ENCODE measurements at places on chromosomes 6 and 20.

GRCh38 chr6:45710304-45710821 is 305.3 kb downstream of the CLIC5 start:
- peak; percentile 89 for DNase-seq

GRCh38 chr6:151381722-151382121 is 9.6 kb downstream of the ZBTB2 start:
- no peak for DNase-seq

- DNase-seq, result no peak
Measured at GRCh38 chr20:37901654-37902503, 1.0 kb upstream of the VSTM2L start.

GRCh38 chr20:61776491-61777075 is 289.1 kb downstream of the TAF4 start:
- DNase-seq, result no peak

DNA sequence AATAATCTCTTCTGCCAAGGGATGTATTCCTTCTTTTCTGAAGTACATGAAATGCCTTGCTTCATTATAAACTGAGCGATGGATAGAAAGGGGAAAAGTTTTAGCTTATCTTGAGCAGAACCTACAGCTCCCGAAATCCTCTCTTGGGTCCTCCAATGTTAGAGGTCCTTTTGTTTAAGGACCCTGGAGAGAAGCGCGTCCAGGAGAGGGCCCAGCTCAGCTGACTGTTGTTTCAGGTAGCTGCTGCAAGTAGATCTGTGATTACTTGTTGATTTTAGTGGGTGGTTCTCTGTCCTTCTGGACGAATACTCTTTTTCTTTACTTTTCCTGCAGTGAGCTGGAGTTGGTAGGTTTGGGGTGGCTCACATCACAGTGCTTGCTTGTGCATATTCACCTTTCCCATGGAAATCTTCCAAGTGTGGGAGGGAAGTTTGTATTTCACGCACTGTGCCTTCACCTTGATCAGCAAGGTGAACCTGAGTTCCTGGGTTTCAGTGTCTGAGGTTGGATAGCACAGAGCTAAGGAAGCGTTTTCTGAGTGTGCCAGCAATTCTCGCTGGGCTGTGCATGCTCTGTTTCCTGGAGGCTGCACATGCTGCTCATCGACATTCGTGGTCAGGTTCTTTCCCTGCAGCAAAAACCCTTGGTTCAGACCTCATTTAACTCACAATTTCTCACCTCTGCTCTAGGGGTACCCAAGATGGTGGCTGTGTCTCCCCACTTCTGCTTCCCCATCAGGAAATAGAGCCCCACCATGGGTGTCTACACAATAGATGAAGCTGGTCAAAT is 176.3 kb downstream of the JARID2 start:
- DNase-seq, result no peak

DNA sequence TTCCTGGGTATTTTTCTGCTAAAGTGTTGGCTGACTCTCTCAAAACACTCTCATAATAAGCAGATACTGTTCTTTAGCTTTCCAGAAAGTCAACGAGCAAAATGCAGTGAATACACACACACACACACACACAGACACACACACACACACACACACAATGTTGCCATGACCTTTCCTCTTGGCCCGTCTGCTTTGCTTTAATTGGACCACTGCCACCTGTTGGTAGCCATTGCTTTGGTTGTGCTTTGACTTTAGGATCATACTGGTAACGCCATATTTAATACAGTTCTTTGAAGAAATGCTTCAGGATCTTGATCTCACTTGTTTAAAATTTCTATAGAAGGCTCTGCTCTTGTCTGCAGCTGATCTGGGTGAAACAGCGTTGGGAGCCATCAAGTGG is 4.4 kb downstream of the FIG4 start:
- no peak for DNase-seq

DNA sequence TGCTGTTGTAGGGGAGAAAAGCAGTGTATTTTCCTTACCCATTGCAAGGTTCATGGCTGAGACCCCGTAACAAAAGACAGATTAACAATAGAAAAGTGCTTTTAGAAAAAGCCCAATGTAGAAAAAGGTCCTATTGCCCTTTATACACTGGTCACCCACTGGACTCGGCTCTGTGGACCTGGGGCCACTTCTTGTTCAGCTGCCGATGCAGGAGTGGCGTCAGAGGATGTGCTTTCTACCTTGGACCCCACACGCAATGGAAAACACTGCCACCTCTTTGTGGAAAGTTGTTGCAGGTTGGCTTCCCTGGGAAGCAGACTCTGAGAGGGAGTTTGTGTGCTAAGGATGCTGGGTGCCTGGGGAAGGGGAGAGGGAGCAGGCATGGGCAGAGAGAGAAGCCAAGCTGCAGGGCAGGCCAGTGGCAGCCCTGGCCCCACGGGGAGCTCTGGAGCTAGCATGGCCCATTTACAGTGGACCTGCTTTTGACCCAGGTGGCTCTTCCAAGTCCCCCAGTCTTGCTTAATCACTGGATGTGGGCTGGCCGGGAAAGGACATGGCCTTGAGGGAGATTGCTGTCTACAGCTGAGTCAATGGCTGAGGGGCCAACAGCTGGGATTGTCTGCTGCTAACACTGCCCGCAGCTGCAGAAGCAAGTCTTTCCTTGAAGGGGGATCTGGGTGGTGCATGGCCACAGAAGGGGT is 142.9 kb downstream of the CDC5L start:
- DNase-seq, result no peak

- DNase-seq, result no peak
Measured at GRCh38 chr20:4469910-4470309, 251.8 kb upstream of the PRND start.

- no peak for DNase-seq
Measured at GRCh38 chr6:163588220-163588919, 173.9 kb downstream of the QKI start.

DNA sequence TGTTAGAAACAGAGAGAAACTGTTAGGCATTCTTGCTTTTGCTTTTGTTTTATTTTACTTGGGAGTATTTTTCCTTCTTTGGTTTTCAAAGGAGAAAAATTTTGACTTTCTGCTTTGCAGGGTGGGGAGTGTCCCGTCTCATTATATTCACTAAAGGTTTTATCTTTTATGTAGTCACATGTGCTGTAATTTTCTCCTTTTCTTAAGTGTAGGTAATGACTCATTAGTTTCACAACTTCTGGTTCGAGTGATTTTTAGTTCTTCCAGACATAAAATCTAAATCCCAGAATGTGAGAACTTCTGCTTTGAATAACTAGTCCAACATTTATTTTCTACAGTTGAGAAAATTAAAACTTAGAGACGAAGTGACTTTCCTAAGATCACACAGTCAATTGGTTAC is 37.7 kb downstream of the ADGRF1 start:
- DNase-seq, result no peak

DNA sequence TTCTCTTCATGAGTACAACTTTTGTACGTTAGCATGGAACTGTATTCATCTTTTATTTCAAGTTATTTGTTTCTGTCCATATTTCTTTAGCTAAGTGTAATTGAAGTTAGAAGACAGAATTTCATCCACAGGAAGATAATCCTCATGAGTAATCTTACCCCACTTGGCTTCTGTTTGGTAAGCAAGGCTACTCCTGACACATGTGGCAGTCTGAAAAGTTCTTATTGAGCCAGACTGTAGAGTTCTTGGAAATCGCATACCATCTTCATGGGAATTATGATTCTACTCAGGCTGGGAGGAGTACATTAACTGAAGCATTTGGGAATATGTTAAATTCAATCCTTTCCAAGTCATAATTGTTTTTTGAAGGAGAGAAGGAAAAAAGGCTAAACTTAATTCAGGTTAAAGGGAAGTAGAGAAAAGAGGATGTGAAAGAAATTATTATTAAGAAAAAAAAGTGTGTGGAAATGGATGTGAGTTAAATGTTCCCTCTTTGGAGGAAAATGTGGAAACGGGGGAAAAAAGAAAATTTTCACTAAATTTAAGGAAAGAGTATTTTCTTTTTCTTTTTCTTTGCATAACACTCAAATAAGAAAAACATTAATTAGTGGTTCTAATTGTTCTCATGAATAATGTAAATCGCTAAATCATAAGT is 41.5 kb upstream of the TENT5A start:
- no peak for DNase-seq

- no peak for DNase-seq
Measured at GRCh38 chr6:54085541-54085940, 25.7 kb upstream of the MLIP start.

DNA sequence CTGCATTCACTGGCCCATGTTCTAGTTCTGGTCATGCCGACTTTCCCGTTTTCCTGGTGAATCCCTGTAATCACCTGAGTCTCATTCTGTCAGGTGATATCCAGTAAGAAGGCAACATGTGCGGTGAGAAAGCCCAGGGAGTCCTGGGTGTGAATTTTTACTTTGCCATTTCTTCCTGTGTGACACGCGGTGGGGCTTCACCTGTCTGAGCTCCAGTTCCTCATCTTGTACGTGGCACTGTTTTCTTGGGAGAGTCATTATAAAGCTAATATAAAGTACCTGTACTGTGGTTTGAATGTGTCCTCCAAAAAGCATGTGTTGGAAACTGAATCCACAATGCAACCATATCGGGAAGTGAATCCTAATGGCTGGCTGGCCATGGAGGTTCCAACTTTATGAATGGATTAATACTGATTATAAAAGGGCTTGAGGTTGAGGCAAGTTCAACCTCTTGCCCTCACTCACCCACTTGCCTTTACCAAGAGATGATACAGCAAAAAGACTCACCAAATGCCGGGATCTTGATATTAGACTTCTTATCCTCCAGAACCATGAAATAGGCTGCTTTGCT is 5.1 kb downstream of the HLA-E start:
- no peak for DNase-seq

- no peak for DNase-seq
Measured at GRCh38 chr6:98593676-98594075, 240.7 kb upstream of the POU3F2 start.

DNA sequence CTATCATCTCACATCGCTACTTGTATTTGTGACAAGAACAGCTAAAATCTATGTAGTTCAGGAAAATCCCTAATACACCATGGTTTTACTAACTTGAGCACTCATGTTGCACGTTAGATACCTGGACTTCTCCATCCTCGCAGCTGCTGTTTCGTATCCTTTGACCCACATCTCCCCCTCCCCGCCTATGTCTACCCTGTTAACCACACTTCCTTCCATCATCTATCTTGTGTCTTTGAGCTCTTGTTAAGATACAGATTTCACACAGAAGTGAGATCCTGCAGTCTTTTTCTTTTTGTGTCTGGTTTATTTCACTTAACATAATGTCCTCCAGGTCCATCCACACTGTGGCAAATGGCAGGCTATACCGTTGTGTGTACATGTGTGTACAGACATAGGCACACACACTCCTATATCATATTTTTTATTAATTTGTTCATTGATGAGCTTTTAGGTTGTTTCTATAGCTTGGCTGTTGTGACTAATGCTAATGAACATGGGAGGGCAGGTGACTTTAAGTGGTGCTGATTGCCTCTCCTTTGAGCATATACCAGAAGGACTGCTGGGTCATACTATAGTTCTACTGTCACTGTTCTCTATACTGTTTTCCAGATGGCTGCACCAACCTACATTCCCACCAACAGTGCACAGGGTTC is 117.8 kb downstream of the WDR27 start:
- DNase-seq, result no peak

GRCh38 chr6:52186480-52186879 is 305 bp downstream of the IL17A start:
- DNase-seq, result no peak

DNA sequence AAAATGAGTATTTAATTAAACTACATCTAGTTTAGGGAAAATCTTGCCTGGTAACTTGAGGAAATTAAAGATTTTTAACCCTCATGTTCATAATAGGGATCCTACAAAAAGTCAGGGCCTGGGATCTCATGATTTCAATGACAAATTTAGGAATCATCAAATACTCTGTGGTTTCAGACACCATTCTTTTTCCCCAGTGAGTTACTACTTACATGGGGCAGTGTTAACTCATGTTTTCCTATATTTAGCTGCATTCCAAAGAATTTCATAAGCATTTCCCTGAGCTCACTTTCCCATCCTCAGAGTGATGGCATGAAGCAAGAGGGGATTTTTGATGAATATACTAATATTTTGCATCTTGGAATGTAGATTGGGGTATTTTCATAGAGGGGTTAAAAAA is 321.7 kb downstream of the CENPW start:
- no peak for DNase-seq

- DNase-seq, result no peak
Measured at GRCh38 chr20:5039255-5039657, 37.9 kb upstream of the SLC23A2 start.

- DNase-seq, result no peak
Measured at GRCh38 chr20:3174442-3175261, 1.3 kb upstream of the LZTS3 start.

- DNase-seq, result no peak
Measured at GRCh38 chr20:39019805-39020325, 57.7 kb downstream of the DHX35 start.

GRCh38 chr6:36976007-36976264 is 10.1 kb downstream of the MTCH1 start:
- DNase-seq, result no peak

GRCh38 chr6:155883334-155883731 is 427.7 kb upstream of the NOX3 start:
- no peak for DNase-seq

- no peak for DNase-seq
Measured at GRCh38 chr20:53878262-53879047, 191.9 kb downstream of the BCAS1 start.

DNA sequence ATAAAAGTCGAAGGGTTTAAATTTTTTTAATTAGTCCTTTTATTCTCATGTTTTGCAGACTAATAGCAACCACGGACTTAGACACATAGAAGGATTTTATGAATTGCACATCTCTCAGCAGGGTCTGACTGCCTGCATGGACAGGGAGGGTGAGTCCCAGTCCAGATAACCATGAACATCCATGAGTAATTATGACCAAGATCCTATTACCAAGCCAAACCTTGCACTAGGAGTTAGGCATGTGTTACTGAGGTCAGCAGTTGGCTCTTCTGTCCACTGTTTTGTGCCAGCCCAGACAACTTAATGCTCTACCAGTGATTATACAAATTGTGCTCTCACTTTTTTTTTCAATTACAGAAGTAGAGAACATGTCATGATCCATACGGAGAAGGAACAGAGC is 211.2 kb downstream of the MAFB start:
- DNase-seq, result no peak

DNA sequence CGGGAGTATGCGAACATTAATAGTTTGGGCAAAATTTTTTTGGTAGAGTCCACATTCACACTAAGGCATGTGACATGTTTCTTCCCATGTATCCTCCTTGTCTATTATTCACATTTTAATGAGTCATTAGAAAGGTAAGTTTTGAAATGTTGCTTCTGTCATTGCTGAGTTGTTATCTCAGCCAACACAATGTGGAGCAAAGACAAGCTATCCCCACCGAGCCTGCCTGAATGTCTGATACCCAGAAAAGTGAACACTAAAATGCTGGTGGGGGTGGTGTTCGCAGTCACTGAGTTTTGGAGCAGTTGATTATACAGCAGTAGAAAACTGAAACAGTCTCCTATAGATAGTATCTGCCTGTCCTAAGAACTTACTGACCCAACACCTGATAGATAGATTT is 68.3 kb upstream of the ASF1A start:
- no peak for DNase-seq

DNA sequence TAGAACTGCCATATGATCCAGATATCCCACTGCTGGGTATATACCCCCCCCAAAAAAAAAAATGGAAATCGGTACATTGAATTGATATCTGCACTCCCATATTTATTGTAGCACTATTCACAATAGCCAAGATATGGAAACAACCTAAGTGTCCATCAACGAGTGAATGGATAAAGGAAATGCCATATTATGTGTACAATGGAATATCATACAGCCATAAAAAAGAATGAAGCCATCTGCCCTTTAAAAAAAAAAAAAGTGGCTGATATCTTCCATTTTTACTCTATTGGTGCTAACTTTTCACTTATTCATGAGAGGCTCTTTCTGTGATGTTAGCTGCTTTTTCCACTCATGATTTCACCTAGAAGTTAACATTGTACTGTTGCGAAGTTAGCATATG is 156.5 kb downstream of the REV3L start:
- DNase-seq, result no peak
